ENCODE measurements at places on chromosomes 1 and 21. TPM values are rescaled to one million over a fixed set of nuclear protein-coding genes. Genes with fewer than 3 reads are reported as not detected.
A peak's percentile ranks its signal among the peaks of the same experiment; 100 is the strongest.

Gene DAB1
- 4.0 TPM for total RNA-seq

DNA sequence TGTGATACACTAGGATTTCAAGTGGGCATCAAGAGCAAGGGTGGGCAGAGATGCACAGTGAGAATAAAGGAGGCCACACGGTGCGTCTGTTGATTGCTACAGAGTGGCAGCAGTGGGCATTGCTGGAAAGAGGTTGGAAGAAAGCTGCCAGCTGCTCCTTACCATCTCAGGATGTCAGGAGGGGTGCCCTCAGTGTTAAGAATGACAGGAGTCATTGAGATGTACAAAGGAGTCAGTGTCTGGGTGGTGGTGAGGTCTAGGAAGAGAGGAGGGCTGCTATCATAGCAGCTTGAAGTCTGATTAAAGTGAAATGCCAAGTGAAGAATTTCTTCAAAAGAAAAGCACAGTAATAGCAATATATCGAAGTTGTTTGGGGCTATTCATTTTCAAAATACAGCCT, 992.7 kb downstream of the TTLL7 start:
- H3K27ac ChIP-seq = no peak overlapping the region
- H3K4me1 ChIP-seq = no peaks in the 10 kb centered on the region
- H3K4me3 ChIP-seq = no peak overlapping the region
- H3K27me3 ChIP-seq = no peaks in the 10 kb centered on the region
- no peaks in the 10 kb centered on the region for H3K36me3 ChIP-seq

DNA sequence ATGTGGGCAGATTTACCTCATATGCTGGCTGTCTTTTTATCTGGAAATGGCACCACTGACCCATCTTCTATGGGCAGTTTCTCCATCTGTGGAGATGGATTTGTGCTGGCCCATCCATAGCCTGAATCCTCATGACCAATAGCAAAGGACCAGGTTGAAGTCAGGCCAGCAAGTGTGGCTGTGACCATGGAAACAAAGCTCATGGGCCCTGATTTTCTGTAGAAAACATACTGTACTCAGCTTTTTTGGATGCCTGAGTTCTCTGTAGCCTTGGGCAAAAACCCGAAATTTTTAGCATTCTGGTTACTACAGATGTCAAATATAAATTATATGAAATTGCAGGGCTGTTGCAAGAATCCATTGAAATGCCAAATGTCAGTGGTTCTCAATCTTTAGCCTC, 155.0 kb downstream of the PLXNA2 start:
- DNase-seq = no peak
- no peaks in the 10 kb centered on the region for H3K27me3 ChIP-seq
- no peaks in the 10 kb centered on the region for H3K36me3 ChIP-seq
- no peak overlapping the region for H3K27ac ChIP-seq
- peaks cover 13% of the 10 kb centered on the region for H3K4me1 ChIP-seq

GRCh38 chr1:62184336-62184735, 10.3 kb upstream of the L1TD1 start:
- no peak overlapping the region for H3K4me3 ChIP-seq
- H3K4me1 ChIP-seq = no peaks in the 10 kb centered on the region
- no peak for DNase-seq
- no peak overlapping the region for H3K27ac ChIP-seq

GRCh38 chr21:43362321-43362791, 64.6 kb downstream of the SIK1 start:
- H3K27me3 ChIP-seq = peaks cover 20% of the 10 kb centered on the region
- H3K27ac ChIP-seq = peak overlapping the region; percentile 88
- H3K4me1 ChIP-seq = peaks cover 34% of the 10 kb centered on the region
- H3K4me3 ChIP-seq = peak overlapping the region; percentile 66

DNA sequence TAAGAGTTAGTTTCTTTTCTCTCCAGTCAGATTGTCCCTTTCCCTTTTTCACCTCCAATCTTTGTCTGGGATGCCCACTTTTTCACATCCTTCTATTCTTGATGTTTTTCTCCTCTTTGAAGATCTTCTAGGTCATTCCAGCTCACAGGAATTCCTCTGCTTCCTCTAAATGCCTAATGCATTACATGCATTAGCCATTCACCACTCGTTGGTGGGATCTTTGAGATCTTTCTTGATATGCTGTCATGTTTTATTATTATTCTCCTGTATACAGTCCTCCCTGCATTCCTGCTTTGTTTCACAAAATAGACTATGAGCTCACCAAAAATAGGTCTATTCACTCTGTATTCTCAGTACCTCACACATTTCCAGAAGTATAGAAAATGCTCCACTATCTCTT, 129.0 kb downstream of the LYPLAL1 start:
- no peaks in the 10 kb centered on the region for H3K4me1 ChIP-seq
- H3K36me3 ChIP-seq = no peaks in the 10 kb centered on the region
- DNase-seq = no peak
- no peak overlapping the region for H3K4me3 ChIP-seq

Gene MFSD2A
- total RNA-seq = 2.4 TPM

Gene SLC27A3
- 24.9 TPM for total RNA-seq

GRCh38 chr21:42527127-42527488, 13.5 kb downstream of the SLC37A1 start:
- no peak for DNase-seq
- H3K4me3 ChIP-seq = no peak overlapping the region
- peaks cover 41% of the 10 kb centered on the region for H3K4me1 ChIP-seq
- peaks cover 6% of the 10 kb centered on the region for H3K27me3 ChIP-seq

- no peak overlapping the region for H3K4me3 ChIP-seq
- no peaks in the 10 kb centered on the region for H3K36me3 ChIP-seq
- no peak for DNase-seq
- H3K27me3 ChIP-seq = peaks cover 1% of the 10 kb centered on the region
- H3K4me1 ChIP-seq = peaks cover 17% of the 10 kb centered on the region
- H3K27ac ChIP-seq = no peak overlapping the region
Measured at GRCh38 chr1:89767618-89768017, 53.2 kb upstream of the LRRC8D start.

DNA sequence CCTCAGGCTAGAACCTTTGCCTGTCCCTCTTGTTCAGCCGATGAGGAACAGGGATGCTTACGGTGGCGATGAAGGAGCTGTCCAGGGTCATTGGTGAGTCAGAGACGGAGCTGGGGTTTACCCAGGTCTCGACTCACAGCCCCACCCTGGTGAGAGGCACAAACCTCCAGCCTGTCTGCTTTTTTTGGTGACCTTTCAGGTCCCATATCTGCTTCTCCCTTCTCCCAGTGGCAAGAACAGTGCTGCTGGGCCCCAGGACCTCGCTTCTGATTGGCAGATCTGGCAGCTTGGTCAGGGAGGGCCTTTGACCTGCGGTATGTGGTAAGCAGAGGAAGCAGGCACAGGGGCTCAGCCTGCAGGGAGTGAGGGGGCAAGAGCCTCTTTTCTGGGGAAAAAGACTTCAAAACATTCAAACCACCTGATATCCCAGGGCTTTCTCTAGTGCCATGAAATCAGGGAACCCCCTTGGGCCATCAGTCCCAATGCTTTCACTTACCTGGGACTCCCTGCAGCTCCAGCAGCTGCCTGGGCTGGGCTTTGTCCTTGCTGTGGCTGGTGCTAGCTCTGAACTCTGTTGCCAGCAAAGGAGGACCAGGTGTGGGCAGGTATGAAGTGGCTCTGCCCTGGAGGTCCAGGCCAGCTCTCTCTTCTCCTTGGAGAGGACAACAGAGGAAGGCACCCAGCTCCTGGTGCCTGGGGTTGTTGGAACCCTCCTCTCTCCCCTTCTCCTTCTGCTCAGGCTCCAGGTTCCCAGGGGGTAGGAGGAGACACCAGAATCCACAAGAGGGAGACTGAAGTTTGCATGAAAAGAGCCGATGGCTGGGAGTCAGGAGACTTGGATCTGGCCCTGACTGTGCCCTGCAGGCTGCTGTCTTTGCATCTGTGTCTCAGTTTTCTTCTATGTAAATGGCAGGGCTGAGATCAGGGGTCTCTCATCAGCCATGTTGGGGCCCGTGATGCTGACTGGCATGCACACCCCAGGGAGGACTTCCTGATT, 41.4 kb downstream of the TRIM62 start:
- no peaks in the 10 kb centered on the region for H3K36me3 ChIP-seq
- no peak for DNase-seq
- H3K4me3 ChIP-seq = no peak overlapping the region

DNA sequence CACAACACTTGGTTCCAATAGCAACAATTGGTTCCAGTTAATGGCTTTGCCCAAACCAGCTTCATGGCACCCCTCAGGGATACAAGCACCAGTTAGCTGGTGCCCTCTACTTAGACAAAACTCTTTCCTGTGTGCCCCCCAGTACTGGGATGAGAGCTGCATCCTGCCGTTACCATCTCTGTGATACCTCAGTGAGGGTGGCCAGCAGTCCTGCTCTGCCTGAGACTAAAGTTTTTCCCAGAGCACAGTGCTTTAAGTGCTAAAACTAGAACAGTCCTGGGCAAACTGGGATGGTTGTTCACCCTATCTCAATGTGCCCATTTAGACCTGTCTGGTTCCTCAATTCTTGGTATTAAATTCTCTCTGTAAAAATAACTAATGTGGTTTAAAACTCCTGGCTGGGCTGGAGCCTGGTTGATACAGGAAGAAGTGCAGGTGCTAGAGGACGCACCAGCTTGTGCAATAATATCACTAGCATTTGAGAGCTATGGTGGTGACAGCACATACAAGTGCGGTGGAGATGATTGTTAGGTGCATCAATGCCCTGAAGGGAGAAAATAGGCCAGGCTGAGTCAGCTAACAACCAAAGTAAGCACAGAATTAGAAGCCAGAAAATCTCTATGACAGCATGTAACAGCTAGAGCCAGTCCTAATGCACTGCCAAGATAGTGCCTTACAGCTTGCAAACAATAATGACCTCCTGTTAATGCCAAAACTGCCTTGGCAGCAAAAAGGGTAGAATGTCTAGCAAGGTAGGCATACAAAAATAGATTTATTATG, 179.8 kb upstream of the GALNT2 start:
- H3K36me3 ChIP-seq = no peaks in the 10 kb centered on the region
- H3K4me3 ChIP-seq = no peak overlapping the region
- no peak for DNase-seq
- no peaks in the 10 kb centered on the region for H3K4me1 ChIP-seq
- peaks cover 32% of the 10 kb centered on the region for H3K27me3 ChIP-seq

DNA sequence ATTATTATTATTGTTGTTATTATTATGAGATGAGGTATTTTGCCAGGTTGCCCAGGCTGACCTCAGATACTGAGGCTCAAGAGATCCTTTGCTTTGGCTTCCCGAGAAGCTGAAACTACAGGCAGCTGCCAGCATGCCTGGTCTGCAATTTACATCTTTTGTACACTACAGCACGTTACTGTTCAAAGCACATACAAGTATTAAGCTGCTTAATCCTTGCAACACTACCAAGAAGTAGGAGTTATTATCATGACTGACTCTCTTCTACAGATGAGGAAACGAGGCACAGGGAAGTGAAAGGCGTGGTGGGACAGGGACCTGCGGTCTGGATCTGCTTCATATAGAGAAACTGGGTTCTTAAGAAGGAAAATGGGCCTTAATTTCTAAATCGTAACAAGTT, 11.6 kb downstream of the ERG start:
- no peaks in the 10 kb centered on the region for H3K4me1 ChIP-seq
- no peaks in the 10 kb centered on the region for H3K36me3 ChIP-seq
- H3K4me3 ChIP-seq = no peak overlapping the region
- peaks cover 14% of the 10 kb centered on the region for H3K27me3 ChIP-seq
- no peak overlapping the region for H3K27ac ChIP-seq

DNA sequence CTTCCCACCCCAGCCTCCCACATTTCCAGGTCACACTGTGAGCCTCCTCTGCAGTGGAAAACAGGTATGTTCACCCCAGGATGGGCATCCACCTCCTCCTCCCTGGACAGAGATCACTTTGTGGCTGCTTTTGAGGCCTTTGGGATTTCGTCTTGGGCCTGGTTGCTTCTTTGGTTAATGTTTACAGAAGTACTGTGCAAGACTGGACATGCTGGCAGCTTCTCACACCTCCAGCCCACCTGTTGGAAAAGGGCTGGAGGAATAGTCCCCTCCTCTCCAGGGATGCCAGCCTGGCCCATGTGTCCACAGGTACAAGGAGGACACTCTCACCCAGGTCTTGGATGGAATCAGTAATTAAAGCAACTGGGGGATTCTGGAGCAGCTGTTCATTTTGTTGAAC, 56.1 kb downstream of the KAZN start:
- no peaks in the 10 kb centered on the region for H3K36me3 ChIP-seq
- no peak overlapping the region for H3K27ac ChIP-seq
- no peaks in the 10 kb centered on the region for H3K4me1 ChIP-seq
- no peak for DNase-seq
- H3K4me3 ChIP-seq = no peak overlapping the region
- no peaks in the 10 kb centered on the region for H3K27me3 ChIP-seq

Gene LYPD8
- not detected for total RNA-seq

Gene CLCA1
- not detected for total RNA-seq

DNA sequence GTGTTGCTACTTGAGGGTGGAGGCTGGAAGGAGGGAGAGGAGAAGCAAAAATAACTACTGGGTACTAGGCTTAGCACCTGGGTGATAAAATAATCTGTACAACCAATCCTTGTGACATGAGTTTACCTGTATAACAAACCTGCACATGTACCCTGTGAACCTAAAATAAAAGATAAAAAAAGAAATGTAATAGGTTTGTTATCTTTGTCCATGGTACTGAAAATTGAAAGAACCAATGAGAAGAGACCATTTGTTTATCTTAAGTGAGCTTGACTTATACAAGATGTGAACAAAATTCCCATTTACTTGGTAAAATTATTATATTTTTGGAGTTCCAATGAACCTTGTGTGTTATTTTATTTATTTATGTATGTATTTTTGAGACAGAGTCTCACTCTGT, 11.1 kb upstream of the USP25 start:
- H3K4me3 ChIP-seq = no peak overlapping the region
- H3K4me1 ChIP-seq = no peaks in the 10 kb centered on the region
- peaks cover 2% of the 10 kb centered on the region for H3K27me3 ChIP-seq
- no peak overlapping the region for H3K27ac ChIP-seq

- H3K4me1 ChIP-seq = no peaks in the 10 kb centered on the region
- H3K36me3 ChIP-seq = no peaks in the 10 kb centered on the region
- no peak overlapping the region for H3K4me3 ChIP-seq
- DNase-seq = no peak
- no peak overlapping the region for H3K27ac ChIP-seq
Measured at GRCh38 chr1:157201767-157202166, 63.6 kb upstream of the ETV3 start.

Gene PADI4
- not detected for total RNA-seq

DNA sequence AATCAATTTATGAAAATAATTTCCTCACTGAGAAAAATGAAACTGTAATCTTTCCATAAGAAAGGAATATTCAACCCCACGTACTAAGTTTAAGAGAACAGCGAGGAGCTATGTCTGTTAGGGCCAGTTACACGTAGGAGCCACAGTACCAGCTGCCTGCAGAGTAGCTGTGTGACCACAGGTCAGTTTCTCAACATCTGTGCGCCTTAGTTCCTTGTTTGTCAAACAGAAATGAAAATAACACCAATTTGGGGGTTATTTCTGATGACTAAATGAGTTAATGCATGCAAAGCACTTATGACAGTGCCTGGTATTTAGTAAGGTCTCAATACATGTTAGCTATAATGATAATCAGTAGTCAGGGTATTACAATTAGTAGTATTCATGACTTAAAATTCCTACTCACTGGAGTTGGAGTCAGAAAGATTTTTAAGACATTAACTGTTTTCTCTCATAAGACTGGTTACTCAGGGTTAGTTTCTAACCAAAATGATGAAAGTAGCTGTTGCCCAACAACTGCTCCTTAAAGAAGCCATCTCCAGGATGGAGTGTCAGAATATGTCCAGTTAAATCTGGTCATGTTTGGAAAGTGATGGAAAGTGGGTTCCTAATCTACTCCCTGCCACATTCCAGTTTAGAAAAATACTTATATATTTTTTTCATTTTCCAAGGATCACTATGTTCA, 85.8 kb upstream of the ZNF648 start:
- DNase-seq = no peak
- H3K4me1 ChIP-seq = peaks cover 40% of the 10 kb centered on the region

- H3K4me3 ChIP-seq = no peak overlapping the region
- no peak for DNase-seq
- H3K27me3 ChIP-seq = no peaks in the 10 kb centered on the region
- H3K4me1 ChIP-seq = no peaks in the 10 kb centered on the region
Measured at GRCh38 chr1:34060187-34060730, 104.8 kb downstream of the CSMD2 start.
